CD8-positive, alpha-beta memory T cell (primary cell): ENCODE measurements at places on chromosomes 5 and 9.

DNA sequence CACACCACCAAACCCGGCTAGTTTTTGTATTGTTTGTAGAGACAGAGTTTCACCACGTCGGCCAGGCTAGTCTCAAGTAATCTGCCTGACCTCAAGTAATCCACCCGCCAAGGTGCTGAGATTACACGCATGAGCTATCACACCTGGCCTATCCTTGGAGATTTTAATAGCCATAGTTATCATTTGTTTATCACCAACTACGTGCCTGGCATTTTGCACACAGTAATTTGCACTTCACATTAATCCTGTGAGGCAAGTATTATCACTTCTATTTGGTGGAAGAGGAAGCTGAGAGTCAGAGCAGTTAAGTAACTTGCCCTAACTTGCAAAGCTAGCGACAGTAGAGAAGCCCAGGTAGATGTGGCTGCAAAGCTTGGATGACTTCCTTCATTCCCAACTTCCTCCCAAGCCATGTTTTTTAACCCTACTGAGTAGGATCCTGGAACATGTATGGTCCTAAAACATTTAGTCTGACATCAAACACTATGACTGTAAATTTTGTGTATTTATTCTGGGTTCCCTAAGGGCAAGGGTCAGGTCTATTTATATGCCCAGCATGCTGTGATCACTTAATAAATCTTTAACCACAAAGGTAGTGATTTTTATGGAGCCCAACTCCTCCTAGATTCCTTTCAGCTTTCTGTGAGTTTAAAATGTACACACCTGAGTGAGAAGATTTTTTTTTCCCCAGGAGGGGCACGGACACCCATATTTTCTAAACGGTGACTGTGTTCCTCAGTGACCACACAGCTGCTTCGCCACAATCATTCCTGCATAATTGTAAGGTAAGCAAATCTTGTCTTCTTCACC lies 100.2 kb upstream of the RAI14 start:
- DNase-seq: no peak

DNA sequence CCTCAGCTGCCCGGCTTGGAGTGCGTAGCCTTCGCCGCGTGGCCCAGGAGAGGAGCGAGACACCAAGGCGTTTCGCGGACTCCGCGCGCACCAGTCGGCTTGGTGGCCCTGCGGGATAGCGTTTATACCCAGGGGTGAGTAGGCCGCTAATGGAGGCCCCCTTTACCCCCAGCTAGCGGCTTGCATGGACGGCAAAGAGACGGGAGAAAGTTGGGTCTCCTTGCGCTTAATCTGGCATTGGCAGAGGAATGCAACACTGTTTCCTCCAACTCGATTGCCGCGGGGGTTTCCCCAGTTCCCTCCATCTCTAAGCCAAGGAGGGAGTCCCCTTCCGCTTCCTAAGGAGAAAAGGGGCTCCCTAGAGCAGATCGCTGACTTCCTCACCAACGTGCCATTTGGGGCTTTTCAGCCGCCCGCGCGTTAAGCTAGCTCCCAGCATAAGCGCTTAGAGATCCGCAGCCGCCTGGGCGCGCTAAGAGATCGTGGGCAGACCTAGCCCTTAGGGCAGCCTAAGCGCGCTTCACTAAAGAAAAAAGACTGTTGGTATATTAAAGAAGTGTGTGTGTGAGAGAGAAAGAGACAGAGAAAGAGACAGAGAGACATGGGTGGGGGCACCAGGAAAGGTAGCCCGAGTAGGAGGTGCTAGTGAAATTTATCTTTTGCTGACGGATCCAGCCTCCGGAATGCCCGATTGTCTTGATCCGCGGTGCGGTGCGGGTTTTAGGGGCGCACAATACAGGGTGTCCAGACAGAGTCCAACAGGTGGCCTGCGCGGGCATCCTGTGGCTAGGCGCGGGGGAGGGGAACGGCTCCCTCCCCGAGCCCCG lies 597.9 kb upstream of the SGCD start:
- DNase-seq: no peak

DNA sequence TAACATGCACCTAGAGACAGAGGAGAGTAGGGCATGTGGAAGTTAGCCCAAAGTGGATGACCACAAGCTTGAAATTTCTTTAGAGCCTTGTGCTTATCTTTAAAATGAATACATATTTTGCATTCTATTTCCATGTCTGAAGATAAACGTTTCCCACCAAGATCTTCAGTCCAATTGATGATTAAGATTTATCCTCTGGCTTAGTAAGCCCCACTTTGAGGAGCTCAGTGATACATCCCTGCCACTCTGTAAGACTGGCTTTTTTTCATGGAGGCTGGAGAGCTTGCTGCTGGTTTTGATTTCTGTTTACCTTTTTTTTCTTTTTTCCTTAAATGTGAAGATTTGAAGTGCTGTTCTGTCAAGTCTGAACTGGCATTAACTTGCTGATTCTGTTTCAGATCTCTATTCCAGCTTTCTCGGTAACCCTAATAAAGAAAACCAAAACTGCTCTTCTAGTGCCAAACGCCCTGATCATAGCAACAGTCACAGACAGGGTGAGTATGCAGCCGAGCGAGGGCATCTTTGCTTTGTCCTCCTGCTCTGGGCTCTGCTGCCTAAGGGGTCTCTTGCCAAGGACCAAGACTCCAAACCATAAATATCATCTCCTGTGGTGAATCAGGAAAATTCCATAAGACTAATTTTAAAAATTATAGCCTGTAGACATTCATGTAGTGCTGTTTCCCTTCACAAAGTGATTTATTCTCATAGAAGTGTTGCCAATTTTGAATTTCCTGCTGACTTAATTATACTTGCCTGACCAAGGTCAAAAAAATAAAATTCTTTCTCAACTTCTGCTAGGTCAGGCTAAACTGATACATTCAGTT lies 54.3 kb downstream of the GRAMD2B start:
- DNase-seq: no peak

DNA sequence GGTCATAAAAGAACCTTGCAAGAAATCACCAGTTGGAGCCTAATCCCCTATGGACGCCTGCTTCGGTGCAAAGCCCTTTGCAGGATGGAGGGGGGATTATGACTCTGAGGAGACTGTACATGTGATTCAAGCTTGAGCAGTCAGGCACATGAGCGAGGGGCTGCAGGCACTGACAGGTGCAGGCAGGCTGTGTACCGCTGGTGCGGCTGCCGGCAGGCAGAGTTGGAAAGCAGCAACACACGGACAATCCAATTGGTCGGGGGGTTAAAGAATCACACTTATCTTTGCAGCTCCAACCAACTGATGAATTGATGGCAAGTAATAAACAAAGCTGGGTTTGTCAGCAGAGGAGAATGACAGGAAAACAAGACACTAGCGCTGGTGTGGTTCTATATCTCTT lies 5.7 kb downstream of the WHRN start:
- no peak for DNase-seq

GRCh38 chr5:159096924-159097783 lies 2.6 kb downstream of the EBF1 start:
- no peak for DNase-seq

DNA sequence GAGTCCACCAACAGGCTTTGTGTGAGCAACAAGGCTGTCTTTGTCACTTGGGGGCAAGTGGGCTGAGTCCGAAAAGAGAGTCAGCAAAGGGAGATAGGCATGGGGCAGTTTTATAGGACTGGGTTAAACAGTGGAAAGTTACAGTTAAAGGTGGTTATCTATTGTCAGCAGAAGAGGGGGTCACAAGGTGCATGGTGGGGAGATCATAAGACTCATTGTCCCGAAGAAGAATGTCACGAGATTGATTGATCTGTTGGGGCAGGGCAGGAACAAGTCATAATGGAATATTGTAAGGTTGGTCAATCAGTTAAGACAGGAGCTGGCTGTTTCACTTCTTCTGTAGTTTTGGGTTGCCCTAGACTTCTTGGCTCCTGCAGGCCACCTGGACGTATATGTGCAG lies 7.6 kb upstream of the HMGCS1 start:
- no peak for DNase-seq

DNA sequence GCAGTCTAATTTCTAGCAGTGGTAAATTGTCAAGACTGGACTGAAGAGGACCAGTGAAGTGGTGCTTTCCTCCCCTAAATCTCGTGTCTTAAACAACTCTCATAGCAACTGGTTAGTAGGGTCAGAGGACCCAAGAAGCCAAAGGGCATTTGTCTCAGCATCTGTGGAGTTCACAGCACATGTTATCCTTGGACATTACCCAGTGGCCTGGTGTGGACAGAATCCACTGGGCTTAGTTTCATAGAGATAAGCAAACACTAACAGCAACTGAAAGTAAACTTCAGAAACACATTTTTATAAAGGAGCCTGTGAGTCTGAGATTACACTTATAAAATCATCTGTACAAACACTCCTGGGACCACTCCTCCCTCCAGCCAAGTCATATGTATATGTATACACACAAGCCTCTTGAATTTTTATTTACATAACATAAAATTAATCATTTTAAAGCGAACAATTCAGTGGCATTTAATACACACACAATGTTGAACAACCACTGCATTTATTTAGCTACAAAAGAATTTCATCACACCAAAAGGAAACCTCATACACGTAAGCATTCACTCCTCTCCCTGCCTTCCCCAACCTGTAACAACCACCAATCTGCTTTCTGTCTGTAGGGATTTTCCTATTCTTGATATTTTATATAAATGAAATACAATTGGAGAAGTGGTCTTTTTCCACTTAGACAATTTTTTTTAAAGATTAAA lies 457.8 kb downstream of the RASEF start:
- DNase-seq: no peak
